ENCODE measurements at places on chromosomes 2 and 18.

DNA sequence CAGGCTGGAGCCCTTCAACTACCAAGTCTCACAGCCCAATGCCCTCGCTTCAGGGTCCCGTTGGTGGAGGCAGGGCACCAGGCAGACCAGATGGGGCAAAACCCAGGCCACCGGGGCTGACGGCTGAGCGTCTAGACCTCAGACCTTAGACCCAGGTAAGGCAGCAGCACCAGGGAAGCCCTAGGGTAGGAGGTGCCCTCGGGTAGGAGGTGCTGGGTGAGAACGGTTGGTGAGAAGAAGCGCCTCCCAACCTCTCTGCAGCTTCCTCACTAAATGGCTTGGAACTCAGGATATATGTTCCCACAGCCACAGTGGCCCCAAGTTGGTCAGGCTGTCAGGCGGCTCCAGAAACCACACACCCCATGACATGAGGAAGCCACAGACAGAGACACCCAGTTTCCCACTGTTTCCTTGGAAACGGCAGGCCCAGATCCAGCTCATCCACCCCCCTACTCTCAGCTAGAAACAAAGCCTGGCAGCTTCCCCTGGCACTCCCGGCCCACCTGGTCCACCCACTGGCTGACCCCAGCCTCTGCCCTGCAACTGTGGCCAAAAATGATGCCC is 13.1 kb upstream of the MLPH start:
- DNase-seq: no peak

- DNase-seq: no peak
These were observed 126.4 kb upstream of the MGAT5 start for GRCh38 chr2:134127496-134127895.

DNA sequence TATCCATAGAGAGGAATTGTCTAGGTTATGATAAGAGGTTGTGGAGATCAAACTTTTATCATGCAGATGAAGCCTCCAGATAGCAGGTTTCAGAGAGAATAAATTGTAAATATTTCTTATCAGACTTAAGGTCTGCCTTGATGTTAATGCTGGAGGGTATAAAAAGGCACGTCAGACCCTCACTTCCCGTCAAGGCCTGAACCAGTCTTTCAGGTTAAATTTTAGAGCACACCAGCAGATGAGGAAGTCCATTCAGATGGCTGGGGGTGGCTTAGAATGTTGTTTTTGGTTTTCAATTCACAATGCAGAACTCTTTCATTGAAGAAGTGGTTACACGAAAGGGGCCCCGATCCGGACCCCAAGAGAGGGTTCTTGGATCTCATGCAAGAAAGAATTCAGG is 144.4 kb upstream of the FBXO11 start:
- no peak for DNase-seq

DNA sequence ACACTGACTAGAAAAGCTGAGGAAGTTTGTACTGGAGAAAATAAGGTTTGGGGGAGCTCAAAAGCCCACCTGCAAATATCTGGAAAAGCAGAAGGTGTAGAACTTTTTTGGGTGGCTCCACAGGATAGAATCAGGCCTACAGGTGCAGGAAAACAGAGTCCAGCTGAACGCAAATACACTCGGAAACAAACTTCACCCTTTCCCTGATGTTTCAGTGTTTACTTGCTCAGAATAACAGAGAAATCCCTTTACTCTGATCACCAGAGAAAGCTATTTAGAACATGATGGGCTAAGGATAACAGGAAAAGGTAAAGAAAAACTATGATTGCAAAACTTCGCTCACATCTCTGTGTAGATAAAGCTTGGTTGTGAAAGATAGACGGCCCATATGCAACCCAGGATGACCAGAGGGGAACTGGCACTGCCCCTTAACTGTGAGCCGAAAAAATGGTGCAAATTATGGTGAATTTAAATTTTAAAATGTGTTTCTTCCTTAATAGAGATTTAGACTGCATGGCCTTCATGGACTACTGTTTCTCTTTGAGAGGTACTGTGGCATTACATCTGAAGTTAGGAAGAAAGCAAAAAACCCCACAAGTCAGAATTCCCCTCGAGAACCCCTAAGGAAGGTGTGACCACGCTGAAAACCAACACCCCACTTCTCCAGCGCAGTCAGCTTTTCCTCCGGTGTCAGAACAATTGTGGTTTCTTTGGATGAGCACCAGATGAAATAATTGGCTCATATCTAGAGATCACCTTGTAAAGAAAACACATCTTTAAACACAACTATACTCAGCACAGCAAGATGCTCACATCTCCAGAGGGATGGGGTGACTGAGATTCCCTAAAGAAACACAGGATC is 84.5 kb upstream of the TMEM247 start:
- DNase-seq: no peak

DNA sequence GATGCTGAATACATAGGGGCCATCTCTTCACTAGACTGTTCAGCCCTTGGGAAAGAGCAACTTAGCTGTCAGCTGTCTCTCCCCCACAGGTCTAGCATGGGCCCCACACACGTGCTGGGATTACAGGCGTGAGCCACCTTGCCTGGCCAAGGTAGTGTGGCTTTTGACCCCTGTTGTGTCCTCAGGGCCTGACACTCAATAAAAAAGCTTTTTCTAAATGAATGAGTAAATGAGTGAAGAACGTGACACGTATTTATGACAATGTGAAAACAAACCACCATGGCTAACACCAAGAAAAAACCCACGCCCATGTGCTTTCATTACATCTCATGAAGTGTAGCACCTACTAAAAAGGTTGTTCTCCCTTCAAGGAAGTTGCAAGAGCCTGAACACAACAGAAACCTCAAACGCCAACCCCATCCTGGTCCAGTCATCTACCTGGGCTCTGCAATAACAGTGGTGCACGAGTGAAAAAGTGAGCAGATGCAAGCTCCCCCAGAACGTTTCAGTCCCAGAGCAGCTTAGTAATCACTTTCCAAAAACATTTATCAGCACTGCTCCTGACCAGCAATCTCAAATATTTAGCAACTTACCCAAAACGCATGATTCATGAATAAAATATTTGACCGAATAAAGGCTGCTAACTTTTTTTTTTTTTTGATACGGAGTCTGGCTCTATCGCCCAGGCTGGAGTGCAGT is 3.4 kb downstream of the WDFY1 start:
- no peak for DNase-seq

All from ascending aorta (tissue), 2 donors.